SK-N-MC (cell line): ENCODE measurements at places on chromosomes 5 and 9.

DNA sequence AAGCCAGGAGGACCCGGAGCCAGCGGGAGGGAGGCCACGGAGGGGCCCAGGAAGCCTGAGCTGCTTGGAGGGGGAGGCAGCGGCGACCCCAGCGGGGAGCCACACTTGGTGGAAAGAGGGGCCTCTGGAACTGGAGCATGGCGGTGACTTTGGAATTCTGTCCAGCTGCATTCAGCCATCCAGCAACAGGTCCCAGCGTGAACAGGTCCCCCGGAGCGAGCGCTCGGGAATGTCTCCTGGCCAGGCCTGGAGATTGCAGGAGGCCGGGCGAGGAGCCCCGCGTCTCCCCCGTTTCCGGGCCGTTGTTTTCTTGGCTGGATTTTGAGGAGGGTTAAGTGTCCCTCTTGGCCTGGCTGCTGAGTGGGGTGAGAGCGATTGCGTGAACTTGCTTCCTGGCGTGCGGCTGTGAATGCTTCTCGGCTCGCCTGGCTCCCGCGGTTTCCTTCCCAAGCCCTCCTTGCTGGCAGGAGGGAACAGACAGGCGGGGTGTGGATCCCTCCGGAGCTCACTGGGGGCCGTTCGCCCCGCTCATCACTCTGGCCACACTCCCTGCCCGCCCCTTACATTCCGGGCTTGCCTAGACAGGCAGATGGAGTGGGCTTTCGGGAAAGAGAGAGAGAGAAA, 125.3 kb upstream of the IRX4 start:
- DNase-seq = no peak

GRCh38 chr5:61386045-61386800, 54.2 kb downstream of the ZSWIM6 start:
- DNase-seq = no peak

DNA sequence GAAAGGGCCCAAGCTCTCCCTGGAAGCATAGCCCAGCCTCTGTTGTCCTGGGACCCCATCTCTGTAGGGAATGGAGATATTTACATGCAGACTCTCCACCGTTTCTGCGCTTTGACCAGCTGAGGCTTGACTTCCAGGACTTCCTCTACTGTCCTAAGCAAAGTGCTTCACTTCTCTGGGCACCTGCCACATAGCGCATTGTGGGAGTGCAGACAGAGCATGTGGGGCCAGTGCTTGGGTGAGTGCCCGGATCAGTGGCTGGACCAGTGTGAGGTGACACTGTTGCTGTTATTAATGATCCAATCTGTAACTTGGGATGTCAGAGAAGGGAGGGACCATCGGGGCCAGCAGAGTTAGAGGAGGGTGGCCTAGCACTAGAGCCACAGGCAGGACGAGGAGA, 10.5 kb downstream of the CXCL14 start:
- no peak for DNase-seq

GRCh38 chr5:113197456-113198200, 221.0 kb downstream of the DCP2 start:
- DNase-seq = no peak

- DNase-seq = no peak
These were observed 583.8 kb downstream of the BRINP1 start for GRCh38 chr9:118785456-118785855.

DNA sequence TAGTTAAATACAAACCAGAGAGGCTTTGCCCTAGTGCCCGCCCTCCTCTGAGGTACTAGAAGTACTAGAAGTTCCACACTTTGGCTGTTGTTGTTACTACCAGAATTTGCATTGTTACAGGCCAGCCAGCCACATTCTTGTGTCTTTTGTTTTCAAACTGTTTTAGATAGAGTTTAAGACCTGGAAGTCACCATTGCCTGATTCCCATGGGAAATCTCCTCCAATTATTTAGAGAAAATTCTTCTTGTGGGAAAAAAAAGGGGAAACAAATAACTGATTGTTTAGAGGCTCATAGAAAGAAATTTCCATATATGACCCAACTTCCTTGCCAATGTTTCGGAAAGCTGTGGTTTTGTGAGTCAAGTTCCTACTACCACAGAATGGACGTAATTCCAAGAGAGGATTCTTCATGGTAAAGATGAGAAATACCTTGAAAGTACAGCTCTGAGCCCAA, 252.2 kb downstream of the GOLPH3 start:
- DNase-seq = no peak

GRCh38 chr9:137984520-137985257, 107.1 kb downstream of the CACNA1B start:
- no peak for DNase-seq

- DNase-seq = peak; percentile 74
These were observed 1.1 kb upstream of the JADE2 start for GRCh38 chr5:134524272-134524825.

- no peak for DNase-seq
These were observed 307.1 kb downstream of the TLE1 start for GRCh38 chr9:81382281-81382680.

DNA sequence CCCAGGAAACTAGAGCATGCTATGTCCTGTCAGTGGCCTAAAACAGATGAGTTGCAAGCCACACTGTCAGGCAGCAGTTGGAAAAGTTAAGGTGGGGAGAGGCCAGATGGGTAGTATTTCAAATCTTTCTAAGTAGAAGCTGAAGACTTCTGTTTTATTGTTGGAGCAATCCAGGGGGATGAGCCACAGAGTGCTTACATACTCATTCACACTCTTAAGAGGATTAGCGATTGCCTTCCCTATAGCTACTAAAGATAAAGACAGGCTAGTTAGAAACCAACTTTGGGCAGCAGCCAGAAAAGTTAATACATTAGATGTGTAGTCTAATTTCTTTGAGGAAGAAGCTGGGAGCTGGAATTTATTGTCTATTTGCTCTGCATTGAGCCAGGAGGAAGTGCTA, 61.7 kb upstream of the ELAVL2 start:
- DNase-seq = no peak

DNA sequence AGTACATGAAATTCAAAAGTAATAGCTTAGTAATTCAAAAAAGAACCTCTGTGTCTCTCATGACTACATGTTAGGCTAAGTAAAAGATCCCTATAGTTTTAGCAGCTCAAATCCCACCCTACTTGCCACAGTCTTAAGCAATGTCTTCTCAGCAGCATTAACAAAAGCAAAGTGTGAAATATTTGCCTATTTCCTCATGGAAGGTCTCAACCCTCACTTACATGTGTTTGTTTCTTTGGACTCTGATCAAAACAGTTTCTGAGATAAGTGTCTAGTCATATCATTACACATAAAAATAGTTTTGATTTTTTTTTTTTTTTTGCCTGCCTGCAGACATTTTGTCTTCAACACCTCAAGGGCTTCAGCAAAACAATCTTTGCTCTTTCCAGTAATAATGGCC, 310.5 kb downstream of the CETN3 start:
- no peak for DNase-seq

DNA sequence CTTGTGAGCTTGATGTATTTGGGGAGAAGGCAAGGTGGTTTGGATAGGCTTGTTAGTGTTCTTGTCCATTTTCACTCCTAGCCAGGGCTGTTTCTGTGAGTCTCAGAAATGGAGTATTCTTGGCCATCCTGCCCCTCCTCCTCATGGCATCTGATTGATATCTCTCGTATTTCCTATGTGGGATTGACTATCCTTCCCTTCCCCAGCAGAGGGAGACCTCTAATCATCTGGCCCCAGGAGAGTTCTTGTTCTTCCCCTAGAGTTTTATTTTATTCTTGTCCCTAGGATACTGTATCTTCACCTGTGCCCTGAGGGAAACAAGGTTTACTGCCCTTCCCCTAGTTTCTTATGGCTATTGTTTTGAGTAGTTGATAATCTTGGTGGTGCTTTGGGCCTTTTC, 114.4 kb downstream of the VPS13A start:
- no peak for DNase-seq

GRCh38 chr9:120941046-120941770, 14.6 kb upstream of the TRAF1 start:
- no peak for DNase-seq

- DNase-seq = no peak
These were observed 45.4 kb downstream of the TMEM252 start for GRCh38 chr9:68495247-68495646.

DNA sequence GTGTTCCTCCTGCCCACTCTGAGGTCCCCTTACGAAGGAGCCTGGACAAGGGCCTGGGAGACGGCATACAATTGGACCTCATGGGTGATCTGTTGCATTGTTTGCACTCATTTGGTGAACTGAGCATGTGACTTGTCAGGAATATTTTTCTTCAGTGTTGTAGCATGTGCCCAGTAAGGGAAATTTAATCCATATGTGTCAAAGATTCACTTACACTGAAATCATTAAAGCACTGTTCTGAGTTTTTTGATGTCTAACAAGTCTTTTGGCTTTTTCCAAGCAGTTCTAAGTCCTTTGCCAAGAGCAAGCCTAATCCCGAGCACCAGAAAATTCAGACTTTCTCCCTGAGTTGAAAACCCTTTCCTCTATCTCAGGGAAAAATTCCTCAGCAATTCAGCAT, 61.6 kb upstream of the RPS23 start:
- DNase-seq = no peak

DNA sequence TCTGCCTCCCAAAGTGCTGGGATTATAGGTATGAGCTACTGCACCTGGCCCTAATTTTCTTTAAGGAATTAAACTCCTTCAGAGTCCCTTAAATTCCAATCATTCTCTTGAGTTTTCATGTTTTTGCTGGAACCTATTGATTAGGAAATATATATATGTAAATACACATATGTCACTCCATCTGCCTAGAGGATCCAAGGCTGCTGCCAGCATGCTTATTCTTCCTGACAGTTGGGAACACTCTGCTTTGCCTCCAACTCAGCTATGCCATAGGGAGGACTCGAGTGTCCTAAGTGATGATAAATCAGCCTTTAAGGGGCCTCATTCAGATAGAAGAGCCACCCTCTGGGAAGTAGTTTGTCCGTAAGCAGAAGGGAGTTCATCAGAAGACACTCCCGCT, 21.8 kb downstream of the MFAP3 start:
- DNase-seq = no peak

GRCh38 chr9:22623236-22623635, 176.6 kb downstream of the DMRTA1 start:
- DNase-seq = no peak

DNA sequence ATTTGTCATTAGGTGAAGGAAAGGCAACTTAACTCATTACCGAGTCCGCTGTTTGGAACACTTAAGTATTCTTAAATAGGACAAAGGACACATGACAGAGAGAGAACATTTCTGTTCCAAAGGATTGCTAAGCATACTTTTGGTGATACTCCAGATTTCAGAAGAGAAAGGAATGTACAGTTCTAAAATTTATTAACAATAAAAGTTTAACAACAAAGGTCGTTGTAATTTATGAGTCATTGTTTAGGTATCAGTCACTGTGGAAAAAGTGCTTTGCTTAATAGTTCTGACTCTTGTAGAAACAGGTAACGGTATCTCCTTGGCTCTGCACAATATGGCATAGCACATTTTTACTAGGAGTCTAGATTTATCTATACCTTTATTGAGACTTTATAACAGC, 36.3 kb upstream of the PAM start:
- no peak for DNase-seq

GRCh38 chr5:11212706-11213105, 451.7 kb upstream of the DAP start:
- no peak for DNase-seq

GRCh38 chr9:76463211-76463610, 4.2 kb downstream of the GCNT1 start:
- no peak for DNase-seq

- DNase-seq = no peak
These were observed 532.1 kb upstream of the DMAC1 start for GRCh38 chr9:8331507-8332330.

GRCh38 chr5:72955143-72955767, 586 bp upstream of the FCHO2 start:
- no peak for DNase-seq

GRCh38 chr5:74166064-74166463, 474.5 kb downstream of the ENC1 start:
- DNase-seq = no peak

DNA sequence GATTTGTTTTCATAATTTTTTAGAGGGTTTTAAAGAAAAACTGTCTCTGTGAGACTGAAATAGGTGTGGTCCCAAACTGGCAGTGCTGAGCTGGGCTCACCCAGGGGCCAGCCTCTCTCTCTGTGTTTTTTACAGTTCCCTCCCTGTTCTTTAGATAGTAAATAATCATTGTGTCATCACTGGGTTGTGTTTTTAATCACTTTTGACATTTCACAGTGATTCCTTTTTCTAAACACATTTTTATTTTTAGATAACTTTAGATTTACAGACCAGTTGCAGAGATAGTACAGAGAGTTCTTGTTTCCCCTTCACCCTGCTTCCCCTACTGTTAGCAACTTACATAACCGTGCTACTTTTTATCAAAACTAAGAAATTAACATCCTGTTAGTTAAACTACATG, 44.4 kb downstream of the MAP1B start:
- no peak for DNase-seq

DNA sequence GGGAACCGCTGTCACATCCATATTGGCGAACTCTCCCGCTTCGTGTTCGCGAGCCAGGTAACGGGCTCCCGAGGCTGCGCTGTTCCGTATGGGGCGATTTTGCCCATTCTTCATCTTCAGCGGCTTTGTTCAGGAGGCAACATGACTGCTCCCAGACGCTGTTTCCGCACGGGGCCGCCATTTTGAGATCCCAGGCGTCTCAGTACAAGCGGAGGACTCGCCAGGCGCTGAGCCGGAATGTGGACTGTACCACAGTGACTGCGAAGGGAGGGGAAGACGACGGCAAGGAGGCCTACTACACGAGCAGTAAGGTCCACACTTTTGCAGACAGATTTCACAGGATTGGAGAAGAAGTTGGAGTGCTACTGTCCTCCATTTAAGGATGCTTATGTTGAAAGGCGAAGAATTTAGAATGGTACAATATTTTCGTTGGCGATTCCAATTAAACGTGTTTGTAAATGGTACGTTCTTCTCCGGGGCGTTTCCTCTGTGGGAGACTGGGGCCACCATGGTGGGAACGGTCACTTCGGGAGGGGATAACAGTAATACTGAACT, 41.6 kb upstream of the ZNF300 start:
- no peak for DNase-seq
